ENCODE measurements at places on chromosomes 11 and 22. TPM values are rescaled to one million over a fixed set of nuclear protein-coding genes. Genes with fewer than 3 reads are reported as not detected.

The H19 gene
- total RNA-seq: not detected

The PLA2G3 gene
- not detected for total RNA-seq

The RASGRP2 gene
- total RNA-seq: 3.5 TPM

The OVOL1 gene
- total RNA-seq: 0.45 TPM

The DMC1 gene
- total RNA-seq: 12.9 TPM

The FGF3 gene
- not detected for total RNA-seq

The CXCR5 gene
- 1.6 TPM for total RNA-seq

The CCDC88B gene
- 74.5 TPM for total RNA-seq

The NRGN gene
- total RNA-seq: 7.8 TPM

The OR52B4 gene
- total RNA-seq: not detected

The LRRC74B gene
- total RNA-seq: not detected

The CHCHD10 gene
- total RNA-seq: 224 TPM

The HSCB gene
- 16.7 TPM for total RNA-seq
